Activated CD8-positive, alpha-beta T cell treated with anti-CD3 and anti-CD28 coated beads for 36 hours (primary cell): ENCODE measurements at places on chromosomes 3 and 15. TPM values are rescaled to one million over a fixed set of nuclear protein-coding genes. Genes with fewer than 3 reads are reported as not detected.

GRCh38 chr15:49887659-49888322, 231.2 kb downstream of the ATP8B4 start:
- DNase-seq = no peak

Gene SLC28A1
- not detected for total RNA-seq

- DNase-seq = no peak
Measured at GRCh38 chr3:156820692-156821080, 5.5 kb upstream of the LEKR1 start.

DNA sequence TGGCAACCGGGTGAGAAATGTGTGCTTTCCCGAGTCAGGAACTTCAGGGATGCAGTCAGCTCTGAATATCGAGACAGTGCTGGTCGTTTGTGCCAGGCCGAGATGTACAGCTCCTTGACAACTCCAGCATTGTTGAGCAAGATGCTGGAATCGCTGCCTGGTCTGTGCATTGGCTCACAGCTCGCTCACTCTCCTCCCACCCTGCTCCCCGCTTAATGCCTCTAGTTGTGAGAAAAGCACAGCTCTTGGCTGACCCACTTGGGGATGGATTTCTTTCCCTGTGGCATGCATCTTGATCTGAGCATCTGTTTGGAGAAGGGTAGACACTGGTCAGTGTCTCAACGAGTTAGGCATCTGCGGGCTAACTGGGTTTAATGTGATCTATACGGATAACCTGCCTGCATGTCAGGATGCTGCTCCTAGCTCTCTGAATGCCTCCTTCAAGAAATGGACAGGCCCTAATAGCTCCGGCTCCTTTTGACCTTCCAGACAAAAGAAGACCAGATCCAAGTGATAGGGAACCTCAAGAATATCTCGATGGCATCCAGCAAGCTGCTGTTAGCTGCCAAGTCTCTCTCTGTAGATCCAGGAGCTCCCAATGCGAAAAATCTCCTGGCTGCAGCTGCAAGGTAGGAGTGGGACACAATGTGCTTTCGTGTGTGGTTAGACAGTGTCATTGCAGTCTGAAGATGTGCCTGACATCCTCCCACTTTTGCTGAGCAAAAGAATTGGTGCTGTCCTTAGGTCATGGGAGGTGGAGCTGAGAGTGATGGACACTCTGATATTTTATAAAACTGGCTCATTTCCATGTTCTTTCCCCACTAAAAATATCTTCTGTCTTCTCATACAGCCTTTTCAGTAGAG, 302.2 kb upstream of the TPM1 start:
- no peak for DNase-seq

GRCh38 chr3:186784820-186785494, 1.6 kb downstream of the EIF4A2 start:
- DNase-seq = no peak

DNA sequence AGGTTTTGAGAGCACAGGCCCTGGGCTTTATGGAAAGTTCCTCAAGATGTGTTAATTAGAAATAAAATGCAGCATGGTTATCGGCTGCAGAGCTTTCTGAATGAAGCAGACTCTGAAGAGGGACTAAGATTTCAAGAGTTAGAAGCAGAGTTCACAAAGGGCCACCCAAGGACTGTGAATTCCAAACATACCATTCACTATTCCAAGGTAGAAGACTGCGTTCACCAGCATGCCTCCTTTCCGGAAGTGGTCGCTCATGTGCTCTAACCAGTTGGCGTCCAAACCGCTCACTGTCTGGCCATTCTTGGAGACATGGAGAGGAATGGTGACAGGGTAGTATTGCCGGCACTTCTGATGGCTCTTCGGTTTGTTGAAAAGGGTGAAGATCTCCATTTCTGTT, 104.9 kb downstream of the OXNAD1 start:
- no peak for DNase-seq

Gene C2CD4B
- total RNA-seq = 0.38 TPM

Gene HTR3E
- total RNA-seq = not detected

DNA sequence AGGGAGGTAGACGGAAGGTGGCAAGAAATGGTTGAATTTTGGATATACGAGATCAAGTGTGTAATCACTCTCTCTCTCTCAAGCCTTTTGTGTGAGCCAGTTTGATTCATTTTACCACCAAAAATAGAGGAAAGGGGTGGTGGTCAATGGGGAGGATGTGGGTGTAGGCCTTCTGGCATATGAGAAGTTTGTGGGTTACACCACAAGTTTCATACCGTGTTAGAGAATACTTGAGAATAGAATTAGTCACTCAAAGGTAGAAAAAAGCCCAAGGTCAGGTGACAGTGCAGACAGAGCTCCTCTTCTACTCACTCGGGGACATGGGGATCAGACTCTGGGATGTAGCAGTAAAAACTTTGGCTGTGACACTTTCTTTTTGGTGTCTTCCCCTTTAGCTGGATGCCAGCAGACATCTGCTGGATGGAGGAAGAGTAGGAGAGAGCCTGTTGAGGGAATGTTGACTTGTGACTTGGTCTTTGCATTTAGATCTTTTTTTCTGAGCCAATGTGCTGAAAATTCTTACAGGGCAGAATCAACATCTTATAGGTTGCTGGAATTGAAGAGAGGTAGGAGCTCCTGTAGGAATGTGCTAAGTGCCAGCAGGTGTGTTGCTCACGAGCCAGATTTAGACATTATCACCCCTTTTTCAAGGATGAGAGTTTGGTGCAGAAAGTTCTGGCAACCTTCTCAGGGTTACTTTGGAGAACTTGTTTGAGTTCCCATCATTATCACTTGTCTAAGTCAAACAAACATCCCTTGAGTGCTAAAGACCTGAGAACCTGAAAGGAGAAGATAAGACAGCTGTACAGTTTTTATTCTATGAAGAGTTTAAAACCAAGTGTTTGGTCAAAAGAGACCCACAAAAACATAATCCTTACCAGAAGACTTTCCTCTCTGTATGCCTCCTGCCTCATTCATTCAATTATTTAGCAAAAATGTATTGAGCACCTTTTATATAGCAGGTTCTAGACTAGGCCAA, 43.9 kb upstream of the RYK start:
- peak; percentile 90 for DNase-seq

- no peak for DNase-seq
Measured at GRCh38 chr15:54803134-54803808, 393.5 kb downstream of the RSL24D1 start.

Gene DISP2
- total RNA-seq = 0.20 TPM

Gene LNP1
- total RNA-seq = 2.5 TPM

DNA sequence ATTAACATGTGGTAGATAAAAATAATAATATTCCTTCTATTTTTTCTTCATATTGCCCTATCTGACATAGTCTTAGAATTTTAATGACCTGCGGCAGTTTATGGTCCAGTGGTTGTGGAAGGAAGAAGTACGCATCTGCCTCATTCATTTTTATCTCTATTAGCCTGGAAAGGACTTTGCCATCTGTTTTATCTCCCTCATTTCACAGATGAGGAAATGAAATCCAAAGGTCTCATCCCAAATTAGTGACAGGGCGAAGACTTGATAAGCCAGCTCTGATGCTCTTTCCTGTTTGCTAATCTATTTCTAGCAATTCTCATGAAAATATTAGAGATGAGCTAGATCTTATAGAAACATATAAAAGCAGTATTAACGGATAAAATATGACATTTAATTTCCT, 113.3 kb downstream of the KLHL25 start:
- DNase-seq = no peak

DNA sequence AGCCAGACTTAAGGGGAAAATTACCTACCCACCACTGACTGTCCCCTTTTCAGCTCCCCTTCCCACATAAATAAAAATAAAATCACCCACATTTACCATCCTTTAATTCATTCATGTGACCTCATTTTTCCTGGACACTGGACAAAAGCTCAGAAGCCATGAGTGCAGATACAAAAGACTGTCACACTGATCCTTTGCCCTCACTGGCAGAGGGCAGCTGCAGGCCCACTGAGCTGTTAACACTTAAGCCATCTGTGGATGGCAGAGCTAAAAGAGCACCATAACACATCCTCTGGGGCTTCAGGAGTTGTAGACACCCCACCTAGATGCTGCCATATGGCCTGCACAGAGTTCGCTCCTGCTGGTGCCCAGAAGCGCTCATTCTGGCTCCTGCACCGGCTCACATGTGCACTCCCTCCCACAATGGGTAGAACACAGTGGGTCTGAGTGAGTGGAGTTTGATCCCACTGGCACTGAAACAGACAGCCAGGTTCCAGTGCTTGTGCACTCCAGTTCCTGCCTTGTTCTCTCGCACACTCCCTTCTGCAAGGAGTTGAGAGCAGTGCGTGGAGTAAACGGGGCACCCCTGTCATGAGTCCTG, 38.8 kb downstream of the EDC3 start:
- no peak for DNase-seq

Gene SMAD6
- 0.25 TPM for total RNA-seq

- DNase-seq = no peak
Measured at GRCh38 chr15:41982133-41982930, 10.0 kb upstream of the EHD4 start.

Gene LSAMP
- total RNA-seq = not detected
